Stimulated activated CD8-positive, alpha-beta memory T cell treated with anti-CD3 and anti-CD28 coated beads, Interleukin-4, amount 100 ng/mL, for 48 hours (primary cell): ENCODE measurements at places on chromosomes 5 and 9.

- no peak for DNase-seq
These were observed 229.1 kb upstream of the TBCA start for GRCh38 chr5:78005021-78005785.

GRCh38 chr9:92501671-92502393 lies 19.5 kb upstream of the ASPN start:
- DNase-seq = no peak

- DNase-seq = no peak
These were observed 213.3 kb downstream of the TSSK1B start for GRCh38 chr5:113221294-113222176.

GRCh38 chr5:14545308-14545707 lies 36.3 kb upstream of the OTULINL start:
- no peak for DNase-seq

DNA sequence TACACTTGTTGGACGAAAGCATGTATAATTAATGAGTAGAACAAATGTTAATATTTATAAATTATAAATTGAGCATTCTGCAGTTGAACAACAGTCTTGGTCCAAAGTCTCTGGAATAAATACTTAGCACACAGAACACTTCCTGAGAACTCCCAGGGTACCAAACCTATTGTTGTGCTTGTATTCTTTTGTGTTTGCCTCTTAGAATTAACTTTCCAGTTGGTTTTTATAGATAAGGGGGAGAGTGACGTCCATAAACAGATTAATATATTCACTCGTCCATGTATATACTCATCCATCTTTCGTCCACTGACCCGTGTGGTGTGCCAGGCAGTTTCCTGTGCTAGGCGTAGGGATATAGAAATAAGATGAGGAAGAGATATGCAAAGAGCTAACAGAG lies 62.3 kb upstream of the TGFBR1 start:
- DNase-seq = no peak
